ENCODE measurements at places on chromosomes 1 and 21.
A peak's percentile ranks its signal among the peaks of the same experiment; 100 is the strongest.

DNA sequence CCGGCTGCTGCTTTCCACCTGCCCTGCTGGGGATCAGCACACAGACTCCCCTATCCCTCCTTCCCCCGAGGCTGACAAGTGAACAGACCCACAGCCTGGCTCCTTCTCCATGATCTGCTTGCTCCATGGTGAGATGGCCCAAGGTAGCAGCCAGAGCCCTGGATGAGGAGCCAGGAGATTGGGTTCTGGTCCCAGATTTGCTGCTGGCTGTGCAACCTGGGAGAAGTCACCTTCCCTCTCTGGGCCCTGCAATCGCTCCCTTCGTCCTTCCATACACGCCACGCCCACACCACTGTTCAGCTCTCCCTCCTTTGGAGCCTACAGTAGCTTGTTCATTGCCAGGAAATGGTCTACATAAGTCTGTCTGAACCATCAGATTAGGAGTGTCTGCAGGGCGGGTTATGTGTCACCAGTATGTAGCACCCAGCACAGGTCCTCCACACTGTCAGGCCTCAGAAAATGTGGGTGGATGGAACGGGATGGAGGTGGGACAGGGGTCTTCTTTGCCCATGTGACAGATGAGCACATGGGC, 9.2 kb upstream of the EPHA8 start:
- no peak for DNase-seq

- DNase-seq = no peak
These were observed 719 bp downstream of the SOD1 start for GRCh38 chr21:31660259-31660565.

- DNase-seq = no peak
These were observed 48.3 kb upstream of the NCAM2 start for GRCh38 chr21:20949884-20950283.

DNA sequence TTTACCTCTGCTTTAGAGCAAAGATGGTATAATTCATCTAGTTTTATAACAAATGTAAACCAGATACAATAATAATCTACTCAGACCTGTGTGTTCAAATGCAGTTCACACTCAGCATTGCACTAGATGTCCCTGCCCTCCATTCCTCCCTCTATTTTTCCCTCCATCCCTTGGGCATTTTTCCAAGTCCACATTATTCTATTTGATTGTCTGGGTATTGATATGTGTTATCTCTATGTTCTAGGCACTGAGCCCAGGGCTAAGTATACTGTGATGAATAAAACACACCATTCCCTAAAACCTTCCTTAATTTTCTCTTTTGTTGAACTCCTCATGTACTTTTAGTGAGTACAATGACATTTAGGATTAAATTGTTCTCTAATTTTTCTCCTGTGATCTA, 66.2 kb upstream of the HMCN1 start:
- no peak for DNase-seq

- no peak for DNase-seq
These were observed 45.3 kb downstream of the TTC39A start for GRCh38 chr1:51285055-51285454.

- no peak for DNase-seq
These were observed 57.9 kb downstream of the TRAF5 start for GRCh38 chr1:211384524-211384923.

GRCh38 chr1:38858833-38859560, 575 bp downstream of the RRAGC start:
- no peak for DNase-seq

DNA sequence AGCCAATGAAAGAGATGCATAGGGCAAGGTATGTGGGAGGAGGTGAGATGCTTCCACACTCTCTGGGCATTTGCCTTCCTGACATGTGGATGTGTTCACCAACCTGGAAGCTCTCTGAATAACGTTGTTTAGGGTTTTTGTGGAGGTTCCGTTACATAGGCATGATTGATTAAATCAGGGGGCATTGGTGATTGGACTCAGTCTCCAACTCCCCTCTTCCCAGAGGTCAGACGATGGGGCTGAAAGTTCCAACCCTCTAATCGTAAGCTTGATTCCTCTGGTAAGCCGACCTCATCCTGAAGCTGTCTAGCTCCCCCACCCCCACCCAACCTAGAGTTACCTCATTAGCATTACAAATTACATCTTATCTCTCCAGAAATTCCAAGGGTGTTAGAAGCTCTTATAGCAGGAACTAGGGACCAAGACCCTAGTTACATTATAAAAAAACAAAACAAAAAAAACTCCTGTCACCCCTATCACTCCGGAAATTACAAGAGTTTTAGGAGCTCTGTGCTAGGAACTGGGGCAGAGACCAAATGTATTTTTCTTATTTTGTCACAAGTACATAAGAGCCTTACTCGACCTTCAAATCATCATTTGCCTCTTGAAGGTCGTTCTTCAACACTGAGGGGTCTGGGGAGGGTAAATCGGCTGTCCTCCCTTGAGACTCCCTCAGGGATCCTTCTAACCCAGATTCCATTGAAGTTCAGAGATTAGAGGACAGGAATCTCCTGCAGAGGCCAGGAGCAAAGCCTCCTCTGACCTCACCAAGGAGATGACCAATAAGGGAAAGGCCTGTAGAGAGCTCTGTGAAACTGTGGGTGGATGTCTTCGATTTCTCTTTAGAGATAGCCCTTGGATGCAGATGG, 58.2 kb downstream of the DNTTIP2 start:
- DNase-seq = no peak

- DNase-seq = peak; percentile 29
These were observed 54.5 kb upstream of the PTGFRN start for GRCh38 chr1:116855191-116855619.

DNA sequence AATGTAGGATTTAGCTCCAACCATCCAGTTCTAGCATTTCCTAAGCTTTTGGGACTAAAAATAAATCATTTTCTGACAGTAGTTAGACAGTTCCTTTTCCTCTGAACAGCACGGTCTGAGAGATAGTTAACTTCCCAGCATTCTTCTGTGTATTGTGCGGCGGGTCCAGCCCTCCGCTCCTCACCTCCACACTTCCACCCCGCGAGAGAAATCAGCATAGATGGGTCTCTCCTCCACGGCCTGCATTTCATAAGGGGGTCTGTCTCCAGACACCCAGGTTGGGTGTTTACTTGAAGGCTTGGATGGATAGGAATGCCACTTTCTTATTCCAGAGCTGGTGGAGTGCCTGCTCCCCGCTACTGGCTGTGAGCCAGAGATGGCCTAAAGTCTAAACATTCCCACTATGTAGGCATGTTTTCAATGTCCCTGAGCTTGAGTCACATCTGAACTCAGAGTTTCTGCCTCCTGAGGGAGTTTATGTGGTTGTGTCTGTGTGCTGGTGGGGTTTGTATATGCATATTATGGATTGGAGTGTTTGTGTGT, 38.0 kb upstream of the PPP2R5A start:
- DNase-seq = no peak

DNA sequence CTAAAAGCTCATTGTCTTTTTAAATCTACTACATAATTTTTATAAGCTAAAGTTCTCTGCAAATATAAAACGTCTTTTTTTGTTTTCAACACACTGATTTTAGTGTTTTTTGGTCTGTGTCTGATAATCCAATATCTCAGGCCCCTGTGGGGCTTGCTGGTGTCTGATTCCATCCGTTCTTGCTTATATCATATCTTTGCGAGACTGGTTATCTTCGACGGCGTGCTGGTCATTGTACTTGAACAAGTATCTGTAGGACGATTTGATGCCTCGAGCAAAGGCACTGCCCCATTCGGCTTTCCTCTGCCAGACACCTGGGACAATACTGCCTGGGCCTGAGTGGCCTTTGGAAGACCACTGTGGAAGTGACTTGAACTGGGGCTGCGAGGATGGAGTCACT, 18.4 kb upstream of the TTLL10 start:
- no peak for DNase-seq

DNA sequence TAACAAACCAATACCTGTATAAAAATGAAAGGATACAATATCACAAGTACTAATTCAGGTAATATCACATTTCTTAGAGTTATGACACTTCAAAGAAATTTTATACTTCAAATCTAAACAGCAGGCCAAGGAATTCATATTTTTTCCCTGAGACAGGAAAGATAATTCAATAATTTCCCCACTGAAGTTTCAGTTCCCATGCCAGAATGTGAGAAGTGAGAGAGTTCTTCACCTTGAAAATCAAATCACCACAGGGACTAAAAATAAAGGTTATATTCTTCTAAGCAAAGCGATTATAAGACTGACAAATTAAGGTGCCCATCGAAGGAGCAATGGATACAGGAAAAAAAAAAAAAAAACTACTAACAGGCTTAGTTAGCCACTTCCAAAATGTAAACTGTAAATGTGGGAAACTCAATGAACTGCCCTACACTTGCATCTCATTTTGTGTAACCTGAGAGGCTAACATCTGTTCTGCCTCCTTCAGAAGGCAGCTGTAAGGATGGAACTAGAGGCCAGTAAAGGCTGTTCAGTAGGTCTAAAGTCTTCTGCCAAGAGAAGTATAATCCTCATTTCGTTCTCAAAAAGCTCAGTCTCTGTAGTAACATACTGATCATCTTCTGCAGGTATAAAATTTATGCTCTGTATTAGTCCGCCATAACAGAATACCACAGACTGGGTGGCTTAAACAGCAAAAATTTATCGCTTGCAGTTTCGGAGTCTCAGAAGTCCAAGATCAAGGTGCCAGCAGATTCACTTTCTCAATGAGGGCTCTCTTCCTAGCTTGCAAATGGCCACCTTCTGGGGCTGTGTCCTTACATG, 127.8 kb downstream of the RERE start:
- no peak for DNase-seq

- no peak for DNase-seq
These were observed 41.0 kb downstream of the ZFYVE9 start for GRCh38 chr1:52182874-52183400.

GRCh38 chr1:181630838-181631237, 147.5 kb downstream of the CACNA1E start:
- no peak for DNase-seq

DNA sequence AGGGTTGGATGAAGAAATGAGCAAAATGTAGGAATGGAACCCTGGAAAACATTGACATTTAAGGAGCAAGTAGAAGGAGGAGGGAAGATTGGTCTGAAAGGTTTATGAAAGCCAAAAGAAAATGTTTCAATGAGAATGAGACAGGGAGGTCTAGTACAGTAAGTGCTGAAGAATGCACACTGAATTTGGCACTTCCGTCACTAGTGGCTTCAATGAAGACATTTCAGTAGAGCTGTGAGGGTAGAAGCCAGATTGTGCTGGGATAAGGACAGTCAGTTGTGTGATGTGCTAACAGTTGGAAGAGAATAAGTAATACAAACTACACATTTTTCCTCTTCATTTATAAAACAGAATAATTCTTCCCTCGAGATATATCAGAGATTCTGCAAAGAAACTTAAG, 17.1 kb downstream of the THEM4 start:
- no peak for DNase-seq

DNA sequence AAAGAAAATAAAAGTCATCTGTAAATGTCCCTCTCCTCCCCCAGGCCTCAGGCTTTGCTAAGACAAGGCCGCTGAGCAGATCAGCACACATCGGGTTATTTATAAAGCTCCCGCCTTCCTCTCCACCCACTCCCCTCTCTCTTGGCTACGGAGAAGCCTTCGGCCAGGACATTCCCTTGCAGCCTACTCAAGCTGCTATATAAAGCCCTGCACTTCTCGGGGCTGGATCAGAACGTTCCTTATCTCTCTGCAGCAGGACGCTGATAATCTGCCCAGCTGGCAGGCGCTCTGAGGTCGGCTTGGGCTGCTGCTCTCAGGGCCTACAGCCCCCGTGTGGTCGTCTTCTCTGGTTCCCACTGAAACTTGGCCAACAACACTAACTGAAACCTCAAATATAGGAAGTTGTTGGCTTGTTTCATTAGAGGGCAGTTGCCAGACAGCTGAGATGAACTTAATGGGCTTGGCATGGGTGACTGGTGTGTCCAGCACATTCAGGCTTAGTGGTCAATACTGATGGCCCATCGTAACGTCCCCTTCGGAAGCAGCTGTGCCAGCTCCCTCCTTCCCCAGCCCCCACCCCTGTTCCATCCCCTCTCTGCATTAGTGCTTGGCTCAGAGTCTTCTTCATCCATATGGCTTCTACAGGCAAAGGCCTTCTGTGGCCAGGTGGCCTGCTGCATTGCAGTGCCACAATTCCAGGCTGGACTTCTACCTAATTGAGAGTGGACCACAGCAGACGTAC, 64.6 kb downstream of the IER5 start:
- DNase-seq = no peak

- DNase-seq = no peak
These were observed 25.0 kb downstream of the PBX1 start for GRCh38 chr1:164583835-164584539.

- DNase-seq = no peak
These were observed 30.9 kb upstream of the CCDC17 start for GRCh38 chr1:45654540-45655280.

- no peak for DNase-seq
These were observed 1.6 kb downstream of the TENT5C start for GRCh38 chr1:117607471-117607870.

DNA sequence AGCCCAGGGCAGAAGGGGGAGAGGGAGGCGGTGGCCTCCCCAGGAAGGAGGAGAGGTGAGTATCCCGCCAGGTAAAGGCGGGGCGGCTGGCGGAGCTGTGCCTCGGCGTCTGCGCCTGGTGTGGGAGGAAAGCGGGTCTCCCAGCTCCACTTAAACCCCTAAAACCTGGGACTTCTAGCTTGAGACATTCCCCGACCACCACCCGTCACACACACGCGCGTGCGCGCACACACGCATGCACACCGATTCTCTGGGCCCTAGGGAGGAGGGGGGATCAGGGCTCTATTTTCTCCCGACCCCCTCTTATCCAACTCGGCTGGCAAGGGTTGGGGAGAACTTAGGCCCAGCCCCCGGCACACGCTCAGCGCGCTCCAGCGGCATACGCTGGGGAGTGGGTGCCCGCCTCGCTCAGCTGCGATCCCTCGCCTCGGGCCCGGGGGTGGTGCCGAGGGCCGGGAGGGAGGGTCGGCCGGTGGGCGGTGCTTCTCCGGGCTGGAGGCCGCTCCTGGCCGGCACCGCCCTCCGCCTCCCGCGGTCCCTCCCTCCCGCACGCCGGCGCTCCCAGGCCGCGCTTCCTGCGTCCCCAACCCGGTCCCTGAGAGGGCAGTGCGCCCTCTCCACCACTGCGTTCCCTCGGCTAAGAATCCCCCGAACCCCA, at the start of gene TMEM51:
Gene TMEM51 (plus strand): TSS at position 564 of the 658 bp plus-strand sequence. CDS start 61,341 bp downstream, outside the sequence.
- no peak for DNase-seq

- DNase-seq = no peak
These were observed 61.2 kb upstream of the ABCG1 start for GRCh38 chr21:42157606-42158310.

GRCh38 chr1:225318706-225319575, 108.9 kb downstream of the LBR start:
- DNase-seq = no peak

DNA sequence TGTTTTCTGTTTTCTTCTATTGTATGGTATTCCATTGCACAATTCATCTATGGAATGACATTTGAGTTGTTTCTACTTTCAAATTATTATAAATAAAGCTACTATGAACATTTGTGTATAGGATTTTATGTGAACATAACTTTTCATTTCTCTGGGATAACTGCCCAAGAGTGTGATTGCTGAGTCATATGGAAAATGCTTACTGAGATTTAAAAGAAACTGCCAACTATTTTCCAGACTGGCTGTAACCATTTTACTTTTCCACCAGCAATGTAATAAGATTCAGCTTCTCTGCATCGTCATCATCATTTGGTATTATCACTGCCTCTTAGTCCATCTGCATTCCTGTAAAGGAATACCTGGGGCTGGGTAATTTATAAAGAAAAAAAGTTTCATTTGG, 779.6 kb upstream of the PRMT6 start:
- no peak for DNase-seq
